ENCODE measurements at places on chromosomes 12 and 14.

DNA sequence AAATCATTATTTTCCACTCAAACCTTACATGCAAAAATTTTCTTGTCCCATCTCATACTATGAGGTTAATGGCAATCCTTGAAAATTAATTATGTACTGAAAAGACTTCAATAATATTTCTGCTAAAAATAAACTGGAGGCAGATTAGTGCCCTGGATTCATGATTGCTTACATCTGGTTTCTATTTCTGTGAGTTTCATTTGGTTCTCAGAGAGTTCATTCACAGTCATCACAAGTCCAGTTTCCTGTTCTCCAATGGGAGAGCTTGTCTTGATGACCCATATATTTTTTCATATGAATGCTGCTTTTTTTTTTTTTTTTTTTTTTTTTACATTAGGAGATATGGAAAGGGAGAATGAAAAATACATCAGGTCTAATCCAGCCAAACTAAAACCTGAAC lies 6.6 kb upstream of the PTHLH start:
- DNase-seq = no peak

- no peak for DNase-seq
Measured at GRCh38 chr12:93016752-93017350, 87.8 kb upstream of the EEA1 start.

GRCh38 chr12:97921979-97922722 lies 459.5 kb downstream of the RMST start:
- no peak for DNase-seq

DNA sequence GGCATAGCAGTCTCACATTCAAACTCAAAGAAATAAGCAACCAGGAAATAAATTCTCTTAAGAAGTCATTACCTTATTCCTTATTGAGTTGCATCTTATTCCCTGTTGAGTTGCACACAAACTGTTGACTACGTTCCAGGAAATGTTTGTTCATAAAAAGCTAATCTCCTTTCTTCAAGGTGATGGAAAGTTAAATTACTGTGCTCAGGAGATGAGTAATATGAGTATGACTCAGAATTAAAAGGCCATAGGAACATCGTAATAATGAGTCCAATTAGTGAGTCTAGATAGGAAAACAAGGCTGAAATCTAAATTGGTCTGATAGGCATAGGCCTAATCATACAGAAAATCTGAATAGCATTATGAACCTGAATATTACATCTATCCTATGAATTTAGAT lies 203.1 kb downstream of the SLC2A13 start:
- no peak for DNase-seq

GRCh38 chr14:51657762-51658161 lies 6.1 kb downstream of the FRMD6 start:
- DNase-seq = no peak
